ENCODE measurements at places on chromosomes 7 and 10.
A peak's percentile ranks its signal among the peaks of the same experiment; 100 is the strongest.

DNA sequence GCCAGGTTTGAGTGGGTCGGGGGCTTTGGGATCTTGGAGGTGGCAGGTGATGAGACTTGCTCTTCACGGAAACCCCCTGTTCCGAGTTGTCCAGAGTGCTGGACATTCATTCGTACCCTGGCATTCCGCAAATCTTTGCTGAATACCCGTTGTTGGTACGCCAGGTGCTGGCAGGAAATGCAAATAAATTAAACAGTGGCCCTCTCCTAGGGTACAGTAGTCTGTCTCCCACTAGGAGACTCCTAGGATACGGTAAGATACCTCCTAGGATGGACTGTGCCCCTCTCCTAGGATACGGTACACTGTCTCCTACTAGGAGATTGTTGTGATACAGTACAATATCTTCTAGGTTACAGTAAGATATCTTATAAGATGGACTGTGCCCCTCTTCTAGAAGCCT lies 544 bp downstream of the SEC23IP start:
- no peak for DNase-seq

- no peak for DNase-seq
These were observed 10.2 kb downstream of the BZW2 start for GRCh38 chr7:16656141-16656540.

DNA sequence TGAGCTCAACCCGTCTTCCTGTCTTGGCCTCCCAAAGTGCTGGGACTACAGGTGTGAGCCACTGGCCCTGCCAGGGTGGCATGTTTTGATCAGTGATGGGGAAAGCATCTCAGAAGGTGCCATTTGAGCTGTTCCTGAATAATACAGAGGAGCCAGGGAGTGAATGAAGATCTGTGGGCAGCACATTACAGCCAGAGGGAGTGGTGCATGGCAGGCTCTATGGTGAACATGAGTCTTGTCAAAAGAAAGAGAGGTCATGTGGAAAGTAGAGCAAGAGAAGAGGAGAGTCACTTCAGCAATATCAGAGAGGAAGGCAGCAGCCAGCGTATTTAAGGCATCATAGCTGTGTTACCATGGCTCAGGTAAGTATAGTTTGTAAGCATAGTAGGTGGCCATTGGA lies 275.7 kb upstream of the LRGUK start:
- no peak for DNase-seq

DNA sequence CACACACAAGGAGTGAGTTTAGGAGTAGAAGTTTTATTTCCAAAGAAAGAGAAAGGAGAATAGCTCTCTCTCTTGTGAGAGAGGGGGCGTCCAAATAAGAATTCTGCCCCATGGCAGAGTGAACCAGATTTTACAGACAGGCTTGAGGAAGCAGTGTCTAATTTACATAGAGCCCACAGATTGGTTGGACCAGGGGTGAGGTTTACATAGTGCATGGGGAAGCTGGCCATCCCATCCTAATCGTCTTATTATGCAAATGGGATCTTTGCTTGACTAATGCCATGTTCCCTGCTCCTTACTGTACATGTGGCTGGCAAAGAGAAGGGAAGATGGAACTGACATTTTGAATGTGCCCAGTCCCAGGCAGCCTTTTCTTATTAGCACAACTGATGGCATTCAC lies 60.0 kb upstream of the ACSM6 start:
- no peak for DNase-seq

- no peak for DNase-seq
These were observed 399.8 kb upstream of the NFE2L3 start for GRCh38 chr7:25752154-25752553.

- peak; percentile 4 for DNase-seq
These were observed 161.6 kb upstream of the PRSS1 start for GRCh38 chr7:142587578-142588191.

GRCh38 chr7:37703361-37703760 lies 19.8 kb downstream of the GPR141 start:
- no peak for DNase-seq

- DNase-seq, result no peak
These were observed 385.8 kb upstream of the GHITM start for GRCh38 chr10:83753490-83753889.

GRCh38 chr7:155191901-155192478 lies 105.7 kb upstream of the INSIG1 start:
- no peak for DNase-seq

DNA sequence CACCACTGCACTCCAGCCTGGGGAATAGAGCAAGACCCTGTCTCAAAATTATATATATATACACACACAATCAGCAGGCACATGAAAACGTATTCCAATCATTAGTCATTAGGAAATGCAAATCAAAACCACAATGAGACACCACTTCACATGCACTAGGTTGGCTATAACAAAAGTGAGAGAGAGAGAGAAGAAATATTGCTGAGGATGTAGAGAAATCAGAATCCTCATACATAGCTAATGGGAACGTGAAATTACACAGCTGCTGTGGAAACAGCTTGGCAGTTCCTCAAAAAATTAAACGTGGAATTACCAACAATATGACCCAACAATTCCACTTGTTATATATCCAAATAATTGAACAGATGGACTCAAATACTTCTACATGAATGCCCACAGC lies 43.3 kb upstream of the CNNM1 start:
- DNase-seq, result no peak

DNA sequence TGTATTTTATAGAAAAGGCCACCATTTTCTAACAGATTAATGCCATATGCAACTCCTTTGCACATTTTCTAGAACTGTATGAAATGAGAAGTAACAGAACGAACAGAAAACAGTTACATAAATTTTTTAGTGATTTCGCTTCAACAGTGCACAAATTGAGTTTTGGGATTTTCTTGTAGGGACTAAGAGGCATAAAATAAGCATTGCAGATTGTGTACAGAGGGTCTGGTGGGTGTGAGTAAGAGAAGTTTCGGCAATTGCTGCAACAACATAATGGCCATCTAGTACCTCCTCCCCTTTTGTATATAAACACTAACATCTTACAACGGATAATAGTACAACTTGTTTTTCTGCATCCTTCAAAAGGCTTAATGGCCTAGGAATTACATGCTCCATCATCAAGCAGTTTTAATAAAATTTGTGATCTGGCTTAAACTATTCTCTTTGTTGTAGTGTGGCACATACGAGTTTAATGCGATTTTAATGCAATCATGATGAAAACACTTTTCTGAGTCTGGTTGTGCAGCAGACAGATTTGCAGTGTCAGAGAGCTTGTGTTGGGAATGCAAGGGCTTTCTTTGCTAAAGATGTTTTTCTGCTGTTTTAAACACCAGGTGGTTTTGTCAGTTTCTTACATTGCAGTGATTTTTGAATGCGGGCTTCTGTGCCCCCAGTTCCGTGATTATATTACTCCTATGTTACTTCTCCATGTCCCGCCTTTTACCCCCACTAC lies 2.9 kb downstream of the GLCCI1 start:
- no peak for DNase-seq

GRCh38 chr10:62081341-62082270 lies 180.1 kb downstream of the ARID5B start:
- no peak for DNase-seq

DNA sequence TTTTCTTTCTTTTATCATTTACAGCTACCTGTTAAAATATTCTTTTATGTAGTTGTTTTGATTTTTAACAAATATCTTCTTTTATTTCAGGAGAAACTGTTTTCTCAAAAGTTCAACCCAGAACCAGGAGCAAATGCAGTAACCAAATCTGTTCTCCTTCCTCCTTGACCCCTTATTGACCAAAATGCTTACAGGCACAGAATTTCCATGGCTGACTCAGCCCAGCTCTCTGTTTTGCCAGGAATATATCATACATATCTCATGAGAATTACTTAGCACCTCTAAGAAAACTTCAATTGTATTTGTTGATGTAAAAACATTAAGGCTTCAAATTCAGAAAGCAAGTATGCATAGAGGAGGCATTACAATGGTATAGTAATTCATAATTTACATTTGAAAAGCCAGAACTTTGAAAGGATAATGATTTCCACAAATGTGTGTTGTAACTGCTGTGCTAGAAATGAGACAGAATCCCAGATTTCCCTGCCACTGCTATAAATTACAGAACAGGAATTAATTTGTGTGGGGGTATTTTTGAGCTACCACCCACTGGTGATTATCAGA lies 2.2 kb downstream of the GSAP start:
- no peak for DNase-seq

GRCh38 chr10:32959006-32959920 lies 1.2 kb upstream of the ITGB1 start:
- no peak for DNase-seq

DNA sequence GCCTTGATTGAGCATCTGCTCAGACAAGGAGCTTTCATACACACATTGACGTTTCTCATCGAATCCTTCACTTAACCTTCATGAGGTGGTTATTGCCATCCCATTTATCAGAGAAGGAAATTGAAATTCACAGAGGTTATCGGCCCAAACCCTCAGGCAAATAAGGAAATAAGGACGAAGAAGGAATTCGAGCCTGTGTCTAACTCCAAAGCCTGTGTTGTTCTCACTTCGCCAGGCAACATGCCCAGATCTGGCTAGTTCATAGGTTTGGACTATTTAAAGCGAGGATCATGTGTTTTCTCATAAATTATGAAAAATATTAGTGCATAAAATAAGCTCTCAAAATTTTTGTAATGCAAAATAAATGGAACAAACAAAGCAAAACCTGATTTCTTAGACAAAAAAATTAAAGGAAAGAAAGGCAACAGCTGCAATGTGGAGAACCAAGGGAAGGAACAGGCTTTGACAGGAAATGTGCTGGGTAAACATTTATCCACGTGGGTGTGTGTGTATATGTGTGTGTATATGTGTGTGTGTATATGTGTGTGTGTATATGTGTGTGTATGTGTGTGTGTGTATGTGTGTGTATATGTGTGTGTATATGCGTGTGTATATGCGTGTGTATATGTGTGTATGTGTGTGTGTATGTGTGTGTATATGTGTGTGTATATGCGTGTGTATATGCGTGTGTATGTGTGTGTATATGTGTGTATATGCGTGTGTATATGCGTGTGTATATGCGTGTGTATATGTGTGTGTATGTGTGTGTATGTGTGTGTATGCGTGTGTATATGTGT lies 4.8 kb downstream of the UCN3 start:
- no peak for DNase-seq

- DNase-seq, result no peak
These were observed 42.6 kb downstream of the TMEM270 start for GRCh38 chr7:73903321-73904218.

- DNase-seq, result no peak
These were observed 147.3 kb downstream of the NRCAM start for GRCh38 chr7:108308903-108309302.

GRCh38 chr7:65251851-65252620 lies 121.6 kb upstream of the ZNF92 start:
- peak; percentile 21 for DNase-seq

DNA sequence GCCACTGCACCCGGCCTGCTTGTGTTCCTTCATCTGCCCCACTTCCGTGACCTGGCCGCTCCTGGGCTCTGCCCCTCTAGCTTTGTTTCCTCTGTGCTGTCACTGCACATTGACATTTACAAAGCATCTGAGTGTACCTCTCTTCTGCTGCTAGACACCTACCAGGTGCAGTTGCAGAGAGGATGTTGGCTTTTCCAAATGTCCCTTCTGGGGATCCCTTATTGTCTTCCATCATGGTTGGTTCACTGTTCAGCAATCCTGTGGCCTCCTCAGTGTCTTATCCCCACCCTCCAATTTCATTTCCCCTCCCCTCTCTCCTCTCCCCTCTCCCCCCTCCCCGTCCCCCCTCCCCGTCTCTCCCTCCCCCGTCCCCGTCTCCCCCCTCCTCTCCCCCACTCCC lies 13.8 kb downstream of the VWA2 start:
- no peak for DNase-seq

- no peak for DNase-seq
These were observed 171.6 kb upstream of the MKI67 start for GRCh38 chr10:128297709-128298378.

- no peak for DNase-seq
These were observed 258.1 kb upstream of the C7orf33 start for GRCh38 chr7:148332191-148333186.
